Right atrium auricular region (tissue), 2 donors: ENCODE measurements at places on chromosomes 1 and 21.

GRCh38 chr1:68301471-68302001 lies 69.2 kb upstream of the WLS start:
- H3K4me3 ChIP-seq, result no peak overlapping the region
- H3K36me3 ChIP-seq, result no peaks in the 10 kb centered on the region
- DNase-seq, result no peak
- H3K27ac ChIP-seq, result no peak overlapping the region
- no peaks in the 10 kb centered on the region for H3K4me1 ChIP-seq

GRCh38 chr1:203985044-203985443 lies 87.9 kb upstream of the SOX13 start:
- no peak overlapping the region for H3K27ac ChIP-seq
- no peak overlapping the region for H3K4me3 ChIP-seq
- DNase-seq, result no peak

- H3K4me3 ChIP-seq, result no peak overlapping the region
- no peaks in the 10 kb centered on the region for H3K27me3 ChIP-seq
- H3K27ac ChIP-seq, result no peak overlapping the region
Measured at GRCh38 chr1:185440877-185441276, 123.8 kb upstream of the IVNS1ABP start.

DNA sequence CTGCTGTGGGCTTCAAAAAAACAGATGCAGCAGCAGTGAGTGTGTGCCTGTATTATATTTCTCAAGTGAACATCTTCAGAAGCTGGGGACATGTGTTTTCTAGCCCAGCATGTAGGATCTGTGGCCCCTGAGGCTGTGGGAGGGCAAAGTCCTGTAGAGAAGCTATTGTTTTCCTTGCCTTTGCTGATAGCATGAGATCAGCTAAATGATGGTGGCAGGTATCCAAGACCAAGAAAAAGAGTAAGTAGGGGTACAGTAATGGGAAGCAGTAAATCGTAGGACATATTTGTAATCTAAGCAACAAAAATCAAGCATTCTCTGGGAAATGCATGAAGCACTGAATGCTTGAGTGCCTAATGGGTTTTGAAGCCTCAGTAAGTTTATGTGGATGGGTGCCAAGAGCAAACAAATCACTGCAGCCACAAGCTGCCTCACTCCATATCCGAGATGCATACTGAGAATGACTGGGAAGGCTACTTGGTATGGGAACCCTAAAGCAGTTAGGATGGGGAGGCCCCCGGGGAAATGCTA lies 98.3 kb downstream of the CD58 start:
- H3K4me1 ChIP-seq, result peaks cover 20% of the 10 kb centered on the region
- H3K27me3 ChIP-seq, result no peaks in the 10 kb centered on the region
- DNase-seq, result no peak

DNA sequence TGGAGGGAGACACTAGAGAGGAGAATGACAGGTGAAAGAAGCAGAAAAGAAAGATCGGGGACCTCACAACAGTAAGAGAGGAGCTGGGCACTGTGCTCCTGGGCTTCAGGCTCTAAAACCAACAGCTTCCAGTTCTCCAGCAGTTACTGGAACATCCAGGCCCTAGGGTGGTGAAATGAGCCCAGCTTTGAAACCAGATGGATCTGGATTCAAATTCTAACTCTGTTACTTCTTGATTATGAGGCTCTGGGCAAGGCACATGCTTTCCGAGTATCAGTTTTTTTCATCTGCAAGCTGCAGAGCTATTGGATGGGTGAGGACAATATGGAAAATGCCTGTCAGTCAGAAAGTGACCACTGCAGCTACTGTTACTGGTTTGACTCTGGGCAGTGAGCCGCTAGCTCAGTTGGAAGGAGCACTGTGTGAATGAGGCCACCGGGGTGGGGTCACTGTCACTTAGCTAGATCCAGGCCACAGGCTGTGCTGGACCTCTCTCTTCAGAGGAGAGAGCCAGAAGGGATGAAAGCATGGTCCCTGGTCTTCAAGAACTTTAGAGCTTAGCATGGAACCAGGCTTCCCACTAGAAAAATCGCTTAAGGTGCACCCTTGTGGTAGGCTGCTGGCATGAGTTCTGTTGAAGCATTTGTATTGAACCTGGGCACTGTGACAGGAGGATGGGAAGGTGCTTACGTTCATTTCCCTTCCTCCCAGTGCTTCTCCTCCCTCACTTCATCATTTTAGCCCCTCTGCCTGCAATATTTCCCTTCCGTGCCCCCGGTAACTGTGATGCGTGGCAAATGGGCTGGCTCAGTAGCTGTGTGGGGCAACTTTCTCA lies 12.2 kb downstream of the PLEKHO1 start:
- H3K4me3 ChIP-seq, result no peak overlapping the region
- H3K27ac ChIP-seq, result peak overlapping the region; percentile 89
- H3K27me3 ChIP-seq, result no peaks in the 10 kb centered on the region
- H3K4me1 ChIP-seq, result no peaks in the 10 kb centered on the region
- H3K36me3 ChIP-seq, result peaks cover 28% of the 10 kb centered on the region

DNA sequence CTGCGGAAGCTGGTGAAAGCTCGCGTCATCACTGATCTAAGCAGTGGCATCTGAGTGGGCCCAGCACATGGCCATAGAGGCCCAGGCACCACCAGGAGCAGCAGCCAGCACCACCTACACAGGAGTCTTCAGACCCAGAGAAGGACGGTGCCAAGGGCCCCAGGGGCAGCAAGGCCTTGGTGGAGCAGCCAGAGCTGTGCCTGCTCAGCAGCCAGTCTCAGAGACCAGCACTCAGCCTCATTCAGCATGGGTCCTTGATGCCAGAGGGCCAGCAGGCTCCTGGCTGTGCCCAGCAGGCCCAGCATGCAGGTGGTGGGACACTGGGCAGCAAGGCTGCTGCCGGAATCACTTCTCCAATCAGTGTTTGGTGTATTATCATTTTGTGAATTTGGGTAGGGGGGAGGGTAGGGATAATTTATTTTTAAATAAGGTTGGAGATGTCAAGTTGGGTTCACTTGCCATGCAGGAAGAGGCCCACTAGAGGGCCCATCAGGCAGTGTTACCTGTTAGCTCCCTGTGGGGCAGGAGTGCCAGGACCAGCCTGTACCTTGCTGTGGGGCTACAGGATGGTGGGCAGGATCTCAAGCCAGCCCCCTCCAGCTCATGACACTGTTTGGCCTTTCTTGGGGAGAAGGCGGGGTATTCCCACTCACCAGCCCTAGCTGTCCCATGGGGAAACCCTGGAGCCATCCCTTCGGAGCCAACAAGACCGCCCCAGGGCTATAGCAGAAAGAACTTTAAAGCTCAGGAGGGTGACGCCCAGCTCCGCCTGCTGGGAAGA lies 3.2 kb upstream of the ARTN start:
- H3K36me3 ChIP-seq, result no peaks in the 10 kb centered on the region
- H3K27me3 ChIP-seq, result peaks cover 3% of the 10 kb centered on the region
- no peak overlapping the region for H3K27ac ChIP-seq
- no peaks in the 10 kb centered on the region for H3K4me1 ChIP-seq
- H3K4me3 ChIP-seq, result no peak overlapping the region
- DNase-seq, result no peak

- H3K27ac ChIP-seq, result no peak overlapping the region
- DNase-seq, result no peak
- no peaks in the 10 kb centered on the region for H3K4me1 ChIP-seq
- H3K4me3 ChIP-seq, result no peak overlapping the region
Measured at GRCh38 chr1:185916861-185917260, 182.7 kb downstream of the HMCN1 start.

GRCh38 chr1:91057784-91058183 lies 35.9 kb upstream of the ZNF644 start:
- H3K4me3 ChIP-seq, result no peak overlapping the region
- no peak for DNase-seq
- H3K27ac ChIP-seq, result no peak overlapping the region
- H3K36me3 ChIP-seq, result no peaks in the 10 kb centered on the region
- H3K4me1 ChIP-seq, result no peaks in the 10 kb centered on the region

DNA sequence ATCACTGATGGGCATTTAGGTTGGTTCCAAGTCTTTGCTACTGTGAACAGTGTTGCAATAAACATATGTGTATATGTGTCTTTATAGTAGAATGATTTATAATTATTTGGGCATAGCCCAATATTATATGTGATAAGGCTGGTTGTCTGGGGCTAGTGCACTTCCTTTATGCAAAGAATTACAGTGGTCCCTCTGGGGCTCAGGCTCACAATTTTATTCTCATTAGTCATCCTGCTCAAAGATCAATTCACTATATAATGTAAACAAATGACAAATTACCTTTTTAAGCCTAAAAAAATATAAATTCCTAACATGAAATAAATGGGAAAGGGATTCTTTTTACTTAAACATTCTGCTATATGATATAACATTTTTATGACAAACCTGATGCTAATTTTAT lies 5.0 kb downstream of the PLPPR4 start:
- H3K4me3 ChIP-seq, result no peak overlapping the region
- no peaks in the 10 kb centered on the region for H3K4me1 ChIP-seq
- no peaks in the 10 kb centered on the region for H3K36me3 ChIP-seq
- DNase-seq, result no peak

GRCh38 chr1:230012741-230013140 lies 54.3 kb upstream of the GALNT2 start:
- H3K27ac ChIP-seq, result no peak overlapping the region
- no peaks in the 10 kb centered on the region for H3K4me1 ChIP-seq
- no peaks in the 10 kb centered on the region for H3K36me3 ChIP-seq
- H3K4me3 ChIP-seq, result no peak overlapping the region
- no peaks in the 10 kb centered on the region for H3K27me3 ChIP-seq

DNA sequence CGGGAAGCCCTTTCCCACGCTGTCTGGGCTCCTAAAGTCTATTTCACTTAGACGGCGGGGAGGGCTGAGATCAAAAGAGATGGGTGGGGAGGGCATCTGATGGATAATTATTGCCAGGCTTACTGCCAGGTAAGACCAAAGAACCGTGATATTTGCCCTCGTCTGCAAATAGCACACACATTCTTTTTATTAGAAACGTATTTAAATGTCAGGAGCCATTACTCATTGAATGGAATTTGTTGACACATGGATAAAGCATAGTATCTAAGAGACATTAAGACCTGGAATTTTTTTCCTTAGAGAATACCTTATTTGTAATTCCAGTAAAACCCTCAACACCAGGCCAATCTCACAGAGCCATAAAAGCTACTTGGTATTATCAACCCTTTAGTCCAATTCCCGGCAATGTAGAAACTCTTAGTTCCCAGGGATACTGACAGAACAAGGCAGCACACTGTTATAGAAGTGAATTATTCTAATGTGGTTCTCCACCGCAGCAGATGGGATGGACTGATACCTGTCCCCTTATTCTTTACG lies 10.6 kb downstream of the URB1 start:
- no peak overlapping the region for H3K4me3 ChIP-seq
- peaks cover 63% of the 10 kb centered on the region for H3K36me3 ChIP-seq

DNA sequence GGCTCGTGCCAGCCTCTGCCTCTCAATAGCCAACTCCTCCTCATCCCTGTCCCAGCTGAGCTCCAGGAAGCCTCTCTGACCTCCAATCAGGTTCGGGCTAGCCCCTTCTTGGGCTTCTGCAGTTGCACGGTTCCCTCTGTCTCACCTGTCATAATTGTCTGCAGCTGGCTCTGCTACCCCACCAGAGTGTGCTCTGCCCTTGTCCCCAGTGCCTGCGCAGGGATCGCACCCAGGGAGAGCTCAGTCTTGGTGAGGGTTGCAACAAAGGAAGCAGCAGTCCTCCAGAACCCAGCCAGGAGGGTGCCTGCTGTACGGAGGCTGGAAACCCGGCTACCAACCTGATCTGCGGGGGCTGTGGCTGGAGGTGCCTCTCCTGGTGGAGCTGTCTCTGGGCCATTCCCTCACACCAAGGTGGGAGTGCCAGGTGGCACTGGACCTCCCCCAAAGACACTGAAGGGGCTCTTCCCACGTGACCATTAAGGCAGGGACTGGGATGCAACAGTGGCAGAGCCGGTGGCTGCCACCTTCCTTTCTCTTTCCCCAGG lies 63.5 kb upstream of the DMRTB1 start:
- no peak for DNase-seq
- H3K27me3 ChIP-seq, result no peaks in the 10 kb centered on the region
- no peak overlapping the region for H3K27ac ChIP-seq
- no peaks in the 10 kb centered on the region for H3K4me1 ChIP-seq
- no peaks in the 10 kb centered on the region for H3K36me3 ChIP-seq

GRCh38 chr1:174652569-174653280 lies 205.0 kb downstream of the GPR52 start:
- no peak for DNase-seq
- peaks cover 3% of the 10 kb centered on the region for H3K4me1 ChIP-seq
- H3K4me3 ChIP-seq, result no peak overlapping the region
- no peak overlapping the region for H3K27ac ChIP-seq
- H3K27me3 ChIP-seq, result no peaks in the 10 kb centered on the region
- H3K36me3 ChIP-seq, result no peaks in the 10 kb centered on the region

DNA sequence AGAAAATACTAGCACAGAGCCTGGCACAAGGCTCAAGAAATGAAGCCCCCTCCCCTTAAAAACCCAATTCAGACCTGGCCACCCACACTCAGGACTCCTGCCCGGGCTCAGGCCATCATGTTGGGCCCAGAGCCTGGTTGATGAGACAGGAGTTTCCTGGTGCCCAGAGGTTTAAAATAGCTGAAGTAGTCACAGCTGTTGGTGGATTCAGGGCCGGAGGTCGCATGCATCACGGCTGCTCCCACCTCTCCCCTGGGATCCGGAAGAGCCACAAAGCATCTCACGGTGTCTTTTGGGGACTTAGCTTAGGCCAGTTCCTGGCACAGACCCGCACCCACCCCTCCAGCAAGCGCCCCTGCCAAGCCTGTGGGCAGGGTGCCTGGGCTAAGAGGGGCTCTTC lies 2.6 kb upstream of the PADI2 start:
- H3K4me3 ChIP-seq, result no peak overlapping the region
- no peak overlapping the region for H3K27ac ChIP-seq
- H3K4me1 ChIP-seq, result peaks cover 23% of the 10 kb centered on the region
- DNase-seq, result no peak
- H3K27me3 ChIP-seq, result peaks cover 18% of the 10 kb centered on the region

- peaks cover 12% of the 10 kb centered on the region for H3K4me1 ChIP-seq
- H3K27ac ChIP-seq, result no peak overlapping the region
- DNase-seq, result no peak
- H3K36me3 ChIP-seq, result no peaks in the 10 kb centered on the region
Measured at GRCh38 chr1:33097762-33098161, 16.8 kb downstream of the AZIN2 start.

DNA sequence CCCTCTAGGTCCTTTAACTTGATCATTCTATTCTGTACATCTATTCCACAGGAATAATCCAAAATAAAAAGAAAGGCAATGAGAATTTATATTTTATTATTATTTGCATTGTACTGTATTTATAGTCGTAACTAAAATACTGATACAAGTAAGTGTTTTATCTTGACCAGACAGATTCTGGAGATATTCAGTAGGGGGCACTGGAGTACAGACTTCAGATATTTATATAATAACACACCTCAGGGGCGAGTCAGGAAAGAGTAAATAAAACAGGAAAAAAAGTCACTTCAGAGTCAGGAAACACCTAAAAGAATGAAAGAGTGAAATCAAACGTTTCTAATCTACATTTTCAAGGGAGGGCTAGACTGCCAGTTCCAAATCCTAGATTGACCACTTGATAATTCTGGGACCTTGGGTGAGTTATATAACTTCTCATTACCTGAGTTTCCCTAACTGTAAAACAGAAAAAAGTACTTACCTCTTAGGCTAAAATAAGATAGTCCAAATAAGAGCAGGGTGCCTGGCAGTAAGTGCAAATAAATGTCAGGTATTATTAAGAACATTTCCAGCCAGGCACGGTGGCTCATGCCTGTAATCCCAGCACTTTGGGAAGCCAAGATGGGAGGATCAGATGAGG lies 31.1 kb upstream of the MTF1 start:
- DNase-seq, result no peak
- peaks cover 47% of the 10 kb centered on the region for H3K36me3 ChIP-seq
- H3K4me3 ChIP-seq, result no peak overlapping the region
- no peaks in the 10 kb centered on the region for H3K27me3 ChIP-seq
